ENCODE measurements at places on chromosomes 7 and 10. TPM values are rescaled to one million over a fixed set of nuclear protein-coding genes. Genes with fewer than 3 reads are reported as not detected.

- no peaks in the 10 kb centered on the region for H3K27me3 ChIP-seq
- H3K4me1 ChIP-seq: no peaks in the 10 kb centered on the region
- no peak overlapping the region for H3K27ac ChIP-seq
- H3K36me3 ChIP-seq: no peaks in the 10 kb centered on the region
- H3K4me3 ChIP-seq: no peak overlapping the region
- DNase-seq: no peak
Observed at GRCh38 chr7:142088022-142088714, 23.4 kb upstream of the MGAM2 start.

DNA sequence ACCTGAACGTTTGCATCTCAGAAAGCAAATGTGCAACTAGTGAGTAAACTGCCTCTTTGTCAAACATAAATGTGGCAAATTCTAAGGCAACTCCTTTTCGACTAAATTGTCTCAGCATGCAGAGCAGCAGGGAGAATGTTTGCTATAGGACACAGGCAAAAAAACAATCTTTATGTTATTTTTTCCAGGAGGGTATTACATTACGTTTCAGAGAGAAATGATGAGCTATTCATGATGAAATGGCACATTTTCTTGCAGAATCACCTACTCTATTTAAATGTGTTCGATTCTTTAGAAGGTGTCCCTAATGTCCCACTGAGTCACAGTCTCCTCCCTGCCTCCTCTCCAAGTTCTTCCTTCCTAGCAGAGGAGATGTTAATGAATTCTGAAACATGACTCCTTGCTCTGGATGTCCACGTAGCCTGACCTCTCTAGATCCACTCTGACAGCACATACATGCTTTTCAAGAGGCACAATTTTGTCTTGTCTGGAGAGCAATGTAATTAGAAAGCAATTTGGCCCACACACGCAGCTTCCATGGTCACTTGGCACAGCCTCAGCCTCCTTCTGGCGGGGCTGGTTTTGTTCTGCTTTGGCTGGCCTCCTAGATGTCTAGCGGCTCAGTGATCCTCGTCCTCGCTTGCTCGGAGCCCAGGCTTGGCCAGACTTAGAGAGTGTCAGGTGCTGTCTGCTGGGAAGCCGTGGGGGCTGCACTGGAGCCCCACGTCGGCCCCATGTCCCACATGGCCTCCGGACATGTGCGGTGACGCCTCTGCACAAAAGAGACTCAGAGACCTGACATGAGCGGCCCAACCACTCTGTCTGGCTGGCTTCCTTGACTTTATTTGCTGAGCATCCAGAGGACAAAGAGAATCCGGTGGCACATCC lies 125.7 kb upstream of the ZNF438 start:
- peaks cover 11% of the 10 kb centered on the region for H3K4me1 ChIP-seq
- H3K4me3 ChIP-seq: peak overlapping the region; percentile 24
- no peaks in the 10 kb centered on the region for H3K36me3 ChIP-seq
- peak overlapping the region; percentile 47 for H3K27ac ChIP-seq

DNA sequence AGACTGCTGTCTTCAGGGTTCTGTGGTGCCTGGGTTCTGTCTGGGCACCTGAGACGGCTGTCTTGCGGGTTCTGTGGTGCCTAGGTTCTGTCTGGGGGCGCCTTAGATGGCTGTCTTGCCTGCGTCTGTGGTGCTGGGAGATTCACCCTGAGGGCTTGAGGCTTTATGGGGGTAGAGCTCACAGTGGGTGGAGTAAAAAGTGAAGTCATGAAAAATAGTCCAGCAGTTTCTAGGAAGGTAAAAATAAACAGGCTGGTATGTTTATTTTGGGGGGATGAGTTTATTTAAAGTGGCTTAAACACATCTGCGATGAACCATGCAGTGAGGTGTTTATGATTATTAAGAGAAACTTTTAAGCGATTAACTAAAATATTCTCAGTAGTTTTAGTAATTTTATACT lies 64.2 kb downstream of the NKX6-2 start:
- no peak overlapping the region for H3K4me3 ChIP-seq
- peak overlapping the region; percentile 78 for H3K27ac ChIP-seq
- H3K27me3 ChIP-seq: no peaks in the 10 kb centered on the region
- peaks cover 4% of the 10 kb centered on the region for H3K36me3 ChIP-seq
- DNase-seq: no peak

- no peak overlapping the region for H3K4me3 ChIP-seq
- DNase-seq: no peak
- H3K36me3 ChIP-seq: no peaks in the 10 kb centered on the region
- no peaks in the 10 kb centered on the region for H3K27me3 ChIP-seq
- H3K4me1 ChIP-seq: no peaks in the 10 kb centered on the region
- no peak overlapping the region for H3K27ac ChIP-seq
Observed at GRCh38 chr7:29332875-29333855, 138.6 kb downstream of the CHN2 start.

- no peak overlapping the region for H3K4me3 ChIP-seq
- H3K27ac ChIP-seq: no peak overlapping the region
- H3K27me3 ChIP-seq: no peaks in the 10 kb centered on the region
Observed at GRCh38 chr7:125670926-125671572, 741.4 kb upstream of the POT1 start.

- no peak overlapping the region for H3K4me3 ChIP-seq
- no peak overlapping the region for H3K27ac ChIP-seq
- no peak for DNase-seq
- H3K27me3 ChIP-seq: no peaks in the 10 kb centered on the region
- no peaks in the 10 kb centered on the region for H3K36me3 ChIP-seq
Observed at GRCh38 chr7:25132430-25132829, 7.4 kb upstream of the CYCS start.

GRCh38 chr7:149885191-149886017 lies 11.6 kb downstream of the ATP6V0E2 start:
- no peaks in the 10 kb centered on the region for H3K36me3 ChIP-seq
- no peaks in the 10 kb centered on the region for H3K4me1 ChIP-seq
- no peaks in the 10 kb centered on the region for H3K27me3 ChIP-seq

GRCh38 chr10:3990307-3990706 lies 205.3 kb upstream of the KLF6 start:
- H3K27me3 ChIP-seq: no peaks in the 10 kb centered on the region
- no peak for DNase-seq
- H3K27ac ChIP-seq: no peak overlapping the region
- H3K4me1 ChIP-seq: no peaks in the 10 kb centered on the region
- H3K4me3 ChIP-seq: no peak overlapping the region
- H3K36me3 ChIP-seq: no peaks in the 10 kb centered on the region

DNA sequence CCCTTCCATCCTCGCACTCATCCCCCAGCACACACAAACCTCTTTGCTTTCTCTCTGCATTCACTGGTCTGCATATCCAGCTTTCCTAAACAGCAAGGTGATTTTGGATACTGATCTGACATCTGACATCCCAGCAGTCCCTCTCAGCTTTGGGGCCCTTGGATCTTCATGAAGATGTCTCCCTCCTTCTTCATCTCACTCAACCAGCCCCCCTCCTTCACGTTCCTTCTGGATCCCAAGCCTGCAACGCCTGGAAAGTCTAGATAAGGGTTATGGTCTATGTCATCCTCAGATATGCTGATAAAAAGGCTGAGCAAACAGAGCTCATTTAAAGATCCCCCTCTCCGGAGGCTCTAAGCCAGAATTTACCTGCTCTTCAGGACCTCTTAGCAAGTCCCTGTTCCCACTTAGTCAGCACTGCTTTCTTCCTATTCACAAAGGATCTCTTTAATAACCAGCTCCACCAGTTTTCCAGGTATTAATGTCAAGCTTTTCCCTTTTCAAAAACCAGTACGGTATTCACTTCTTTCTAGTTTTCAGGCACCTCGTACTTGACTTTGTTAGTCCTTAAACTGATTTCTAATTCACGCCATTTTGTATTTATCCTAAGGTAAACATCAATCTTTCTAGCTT lies 38.9 kb downstream of the CREB3L2 start:
- no peaks in the 10 kb centered on the region for H3K36me3 ChIP-seq
- no peak overlapping the region for H3K4me3 ChIP-seq
- no peak overlapping the region for H3K27ac ChIP-seq
- no peaks in the 10 kb centered on the region for H3K4me1 ChIP-seq
- H3K27me3 ChIP-seq: no peaks in the 10 kb centered on the region

The CRPPA gene
- 3.4 TPM for total RNA-seq

The DUS4L gene
- 3.3 TPM for total RNA-seq

GRCh38 chr7:80014511-80014910 lies 120.1 kb upstream of the GNAI1 start:
- H3K36me3 ChIP-seq: no peaks in the 10 kb centered on the region
- no peak for DNase-seq
- H3K27me3 ChIP-seq: no peaks in the 10 kb centered on the region
- no peak overlapping the region for H3K27ac ChIP-seq
- H3K4me1 ChIP-seq: no peaks in the 10 kb centered on the region

DNA sequence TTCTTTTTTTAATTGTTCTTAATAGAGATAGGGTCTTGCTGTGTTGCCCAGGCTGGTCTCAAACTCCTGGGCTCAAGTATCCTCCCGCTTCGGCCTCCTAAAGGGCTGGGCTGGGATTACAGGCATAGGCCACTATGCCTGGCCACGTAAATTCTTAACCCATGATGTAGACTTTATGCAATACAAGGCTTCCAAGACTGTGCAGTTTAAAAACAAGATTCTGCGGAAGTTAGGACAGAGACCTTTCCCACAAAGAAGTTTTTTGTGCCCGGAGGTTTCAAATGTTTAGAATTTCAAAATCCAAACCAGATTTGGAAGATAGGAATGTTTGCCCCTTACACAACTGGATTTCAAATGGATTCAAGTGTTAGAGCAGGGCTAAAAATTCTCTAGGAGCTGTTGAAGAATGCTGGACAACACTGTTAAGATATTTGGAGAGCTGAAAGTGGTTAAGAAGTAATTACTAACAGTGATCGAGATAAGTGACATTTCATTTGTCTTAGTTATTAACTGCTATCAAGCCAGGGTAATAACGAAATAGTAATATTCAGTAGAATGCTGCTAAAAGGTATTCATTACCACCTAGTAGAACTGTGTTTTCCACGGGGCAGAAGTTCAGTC lies 7.4 kb downstream of the APBB1IP start:
- H3K36me3 ChIP-seq: no peaks in the 10 kb centered on the region
- H3K27ac ChIP-seq: no peak overlapping the region
- no peaks in the 10 kb centered on the region for H3K4me1 ChIP-seq
- no peak for DNase-seq
- H3K27me3 ChIP-seq: no peaks in the 10 kb centered on the region

DNA sequence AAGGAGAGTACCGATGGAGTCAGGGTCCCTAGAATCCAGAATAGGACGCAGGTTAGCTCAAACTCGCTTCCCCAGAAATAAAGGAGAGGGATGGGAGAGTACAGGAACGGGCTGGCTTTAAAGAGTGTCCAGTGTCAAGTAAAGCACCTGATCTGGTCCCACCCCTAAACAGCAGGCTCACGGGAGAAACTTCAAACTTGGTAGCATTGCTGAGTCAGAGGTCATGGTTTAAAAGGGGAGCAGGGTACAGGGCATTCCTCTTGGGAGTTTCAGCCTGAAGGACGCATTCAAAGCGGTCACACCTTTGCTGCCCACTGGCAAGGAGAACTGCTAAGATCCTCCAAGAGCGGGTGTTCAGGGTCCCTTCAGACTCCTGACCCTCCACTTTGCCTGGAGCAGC lies 140.7 kb downstream of the GLI3 start:
- no peak overlapping the region for H3K4me3 ChIP-seq
- peak overlapping the region; percentile 50 for H3K27ac ChIP-seq
- no peaks in the 10 kb centered on the region for H3K36me3 ChIP-seq
- H3K27me3 ChIP-seq: no peaks in the 10 kb centered on the region

The TECPR1 gene
- 10.0 TPM for total RNA-seq

The OR13A1 gene
- not detected for total RNA-seq

The UTF1 gene
- not detected for total RNA-seq

The HTRA1 gene
- total RNA-seq: 11.6 TPM

The PRSS58 gene
- not detected for total RNA-seq

DNA sequence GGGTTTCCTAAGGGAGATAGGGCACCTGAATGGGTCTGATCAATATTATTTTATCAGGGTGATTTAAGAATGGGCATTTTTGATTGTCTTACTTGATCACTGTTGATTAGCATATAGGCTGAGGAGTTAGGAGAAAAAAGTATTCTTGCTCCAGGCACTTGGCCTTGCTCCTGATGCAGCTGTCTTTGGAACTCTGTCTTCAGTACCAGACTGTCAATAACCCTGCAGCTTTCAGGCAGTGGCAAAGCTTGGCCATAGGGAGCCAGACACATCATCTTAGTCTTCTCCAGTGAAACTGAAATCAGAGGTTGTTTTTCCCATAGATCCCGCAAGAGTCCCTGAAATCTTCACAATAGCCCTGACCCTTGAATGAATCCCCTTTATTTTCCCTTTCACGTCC lies 47.2 kb downstream of the EXOC4 start:
- no peaks in the 10 kb centered on the region for H3K27me3 ChIP-seq
- DNase-seq: no peak
- no peak overlapping the region for H3K27ac ChIP-seq
- H3K4me1 ChIP-seq: peaks cover 76% of the 10 kb centered on the region
- no peak overlapping the region for H3K4me3 ChIP-seq

DNA sequence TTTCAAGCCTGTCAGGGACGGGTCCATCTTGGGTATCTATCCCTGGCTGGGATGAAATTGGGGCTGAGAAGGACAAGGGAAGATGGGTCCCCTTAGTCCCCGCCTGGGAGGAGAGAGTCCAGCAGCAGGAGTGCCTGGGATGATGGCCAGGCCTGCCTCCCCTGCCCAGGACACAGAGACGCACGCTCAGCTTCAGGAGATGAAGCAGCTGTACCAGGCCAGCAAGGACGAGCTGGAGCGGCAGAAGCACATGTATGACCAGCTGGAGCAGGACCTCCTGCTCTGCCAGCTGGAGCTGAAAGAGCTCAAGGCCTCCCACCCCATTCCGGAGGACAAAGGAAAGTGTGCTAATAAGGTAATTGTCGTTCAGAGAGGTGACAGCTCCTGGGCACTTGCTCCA lies 15.4 kb downstream of the CCDC136 start:
- DNase-seq: no peak
- no peak overlapping the region for H3K27ac ChIP-seq
- H3K4me3 ChIP-seq: no peak overlapping the region
- no peaks in the 10 kb centered on the region for H3K36me3 ChIP-seq
- H3K27me3 ChIP-seq: no peaks in the 10 kb centered on the region

- no peak overlapping the region for H3K27ac ChIP-seq
- DNase-seq: no peak
- H3K4me3 ChIP-seq: no peak overlapping the region
Observed at GRCh38 chr7:6159097-6159483, 113.3 kb downstream of the CYTH3 start.

DNA sequence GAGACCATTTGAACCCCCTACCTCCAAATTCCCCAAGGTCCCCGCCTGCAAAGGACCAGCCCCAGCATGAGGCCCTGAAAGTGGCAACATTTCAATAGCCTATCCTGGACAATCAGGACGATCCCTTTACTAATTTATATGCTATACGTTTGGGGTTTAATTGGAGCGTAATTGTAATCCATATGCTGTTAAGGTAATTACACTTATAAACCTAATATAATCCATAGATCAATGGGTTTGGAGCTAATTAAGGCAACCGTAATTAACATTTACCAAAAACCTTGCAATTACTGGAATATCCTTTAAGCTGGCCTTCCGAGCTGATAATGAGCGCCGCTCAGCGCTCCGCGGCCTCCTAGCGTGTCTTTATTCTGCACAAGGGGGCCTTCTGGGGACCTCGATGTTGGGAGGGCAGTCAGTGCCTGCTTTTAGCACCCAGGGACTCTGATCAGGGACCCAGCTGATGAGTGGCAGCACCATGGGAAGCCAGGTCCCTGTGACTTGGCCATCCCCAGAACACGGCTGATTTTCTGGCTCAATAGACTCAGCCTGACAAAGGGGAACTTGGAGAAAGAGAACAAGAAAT lies 91.2 kb downstream of the LHPP start:
- H3K27ac ChIP-seq: no peak overlapping the region
- no peak overlapping the region for H3K4me3 ChIP-seq
- no peak for DNase-seq
- H3K4me1 ChIP-seq: peaks cover 6% of the 10 kb centered on the region
- no peaks in the 10 kb centered on the region for H3K27me3 ChIP-seq
- H3K36me3 ChIP-seq: no peaks in the 10 kb centered on the region

The SDHAF3 gene
- 14.1 TPM for total RNA-seq
